Peyer's patch (tissue), 4 donors: ENCODE measurements at places on chromosomes 6 and 20. TPM values are rescaled to one million over a fixed set of nuclear protein-coding genes. Genes with fewer than 3 reads are reported as not detected.

Gene ZNF334
- 5.0 TPM for total RNA-seq

DNA sequence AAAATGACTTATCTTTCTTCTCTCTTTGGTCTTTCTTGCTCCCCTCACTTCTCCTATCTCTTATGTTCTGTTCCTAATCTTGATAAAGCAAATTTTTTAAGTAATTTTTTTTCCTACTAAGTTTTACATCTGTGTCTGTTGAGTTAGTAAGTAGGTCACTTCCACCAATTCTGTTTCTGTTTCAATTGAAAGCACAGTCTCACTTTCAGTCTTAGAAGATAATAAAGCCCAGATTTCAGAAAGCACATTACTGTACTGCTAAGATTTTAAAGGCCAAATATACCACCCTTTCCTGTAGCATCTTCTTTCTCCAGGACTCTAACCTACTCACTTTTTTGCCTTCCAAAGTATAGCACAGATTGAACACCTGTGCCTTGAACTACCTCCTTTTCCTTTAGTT, 866.1 kb upstream of the ADGRB3 start:
- no peaks in the 10 kb centered on the region for H3K4me1 ChIP-seq
- H3K27ac ChIP-seq = no peak overlapping the region
- no peak overlapping the region for H3K4me3 ChIP-seq
- no peaks in the 10 kb centered on the region for H3K27me3 ChIP-seq

Gene BMP5
- 4.8 TPM for total RNA-seq

Gene LAMA4
- total RNA-seq = 10.0 TPM

Gene SLCO4A1
- total RNA-seq = 6.7 TPM

DNA sequence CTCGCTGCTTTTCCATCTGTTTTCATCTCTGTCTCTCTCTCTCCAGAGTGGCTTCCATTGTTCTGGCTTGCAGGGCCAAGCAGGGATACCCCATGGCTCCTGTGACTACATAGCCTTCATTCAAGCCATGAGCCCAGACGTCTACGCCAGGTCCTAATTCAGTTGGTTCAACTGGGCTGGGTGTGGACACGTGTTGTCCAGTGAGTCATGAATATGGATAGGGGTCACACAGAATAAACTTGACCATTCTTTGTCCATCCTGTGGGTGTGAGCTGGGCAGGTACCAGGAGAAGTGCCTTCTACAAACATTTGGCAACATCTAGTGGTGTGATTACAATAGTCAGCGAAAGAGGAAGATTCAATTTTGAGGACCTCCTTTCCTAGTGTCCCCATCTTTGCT, 96.9 kb upstream of the ARMC2 start:
- DNase-seq = no peak
- H3K4me3 ChIP-seq = no peak overlapping the region
- no peak overlapping the region for H3K27ac ChIP-seq
- H3K27me3 ChIP-seq = peaks cover 3% of the 10 kb centered on the region

- no peak within 1 kb of the TSS for H3K27ac ChIP-seq
- peak; percentile 62 for DNase-seq
- no peaks in the 10 kb centered on the region for H3K27me3 ChIP-seq
- no peaks in the 10 kb centered on the region for H3K4me1 ChIP-seq
- peak within 1 kb of the TSS; percentile 88 for H3K4me3 ChIP-seq
These were observed at the start of gene SLC23A2 for GRCh38 chr20:5001174-5002076. Gene SLC23A2 (minus strand): TSS chr20:5001510. CDS start chr20:4932562, 68,948 bp downstream.

DNA sequence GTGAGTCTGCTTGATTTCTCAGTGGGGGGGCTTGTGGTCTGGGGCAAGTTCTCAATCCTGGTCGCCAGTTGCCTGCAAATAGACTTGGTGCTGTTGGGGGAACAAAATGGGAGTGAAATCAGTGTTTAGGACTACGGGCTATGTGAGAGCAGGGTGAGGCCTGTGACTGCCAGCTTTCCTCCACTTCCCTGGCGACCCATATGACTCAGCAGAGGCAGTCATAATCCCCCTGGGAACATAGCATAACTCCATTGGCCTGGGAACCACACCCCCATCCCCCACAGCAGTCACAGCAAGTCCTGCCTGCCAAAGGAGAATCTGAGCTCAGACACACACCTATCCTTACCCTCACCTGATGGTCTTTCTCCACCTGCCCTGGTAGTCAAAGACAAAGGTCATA, 387.9 kb downstream of the LMBRD1 start:
- H3K36me3 ChIP-seq = no peaks in the 10 kb centered on the region
- H3K27me3 ChIP-seq = no peaks in the 10 kb centered on the region
- H3K4me3 ChIP-seq = no peak overlapping the region
- H3K4me1 ChIP-seq = no peaks in the 10 kb centered on the region
- H3K27ac ChIP-seq = no peak overlapping the region
- DNase-seq = no peak

Gene KHDC1L
- total RNA-seq = not detected

DNA sequence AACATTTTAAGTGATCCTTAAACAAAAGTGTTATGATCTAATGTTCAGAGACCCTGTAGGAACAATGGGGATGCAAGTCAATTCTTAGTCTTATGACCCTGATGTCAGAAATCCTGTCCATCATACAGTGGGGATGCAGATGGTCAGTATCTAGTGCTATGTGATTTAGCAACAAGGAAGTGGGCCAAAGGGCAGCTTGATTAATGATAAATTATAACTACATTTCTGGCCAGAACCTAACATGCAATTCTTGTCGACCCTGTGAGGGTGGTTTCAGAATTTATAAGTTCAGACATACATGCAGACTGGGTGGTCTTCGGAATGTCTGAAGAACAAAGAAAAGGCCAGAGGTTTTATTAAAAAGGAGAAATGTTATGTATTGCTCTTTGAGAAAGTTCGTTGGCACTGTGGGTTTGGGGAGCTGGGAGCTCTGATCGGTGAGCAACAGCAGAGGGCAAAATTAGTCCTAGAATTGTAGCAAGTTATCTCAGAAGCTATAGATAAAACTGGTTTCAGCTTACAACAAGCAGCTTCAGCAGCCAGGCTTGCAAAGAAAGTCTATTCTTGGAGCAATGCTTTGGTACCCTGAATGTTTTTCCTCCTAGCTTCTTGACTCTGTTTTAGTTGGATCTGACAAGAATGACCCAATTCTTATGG, 50.8 kb downstream of the RPF2 start:
- no peaks in the 10 kb centered on the region for H3K36me3 ChIP-seq
- no peak for DNase-seq
- H3K4me3 ChIP-seq = no peak overlapping the region
- no peak overlapping the region for H3K27ac ChIP-seq
- no peaks in the 10 kb centered on the region for H3K27me3 ChIP-seq
- no peaks in the 10 kb centered on the region for H3K4me1 ChIP-seq

- no peak overlapping the region for H3K4me3 ChIP-seq
- no peaks in the 10 kb centered on the region for H3K36me3 ChIP-seq
- H3K27ac ChIP-seq = peak overlapping the region; percentile 54
- H3K4me1 ChIP-seq = peaks cover 51% of the 10 kb centered on the region
- H3K27me3 ChIP-seq = no peaks in the 10 kb centered on the region
These were observed 3.9 kb upstream of the SYS1 start for GRCh38 chr20:45359069-45359405.

DNA sequence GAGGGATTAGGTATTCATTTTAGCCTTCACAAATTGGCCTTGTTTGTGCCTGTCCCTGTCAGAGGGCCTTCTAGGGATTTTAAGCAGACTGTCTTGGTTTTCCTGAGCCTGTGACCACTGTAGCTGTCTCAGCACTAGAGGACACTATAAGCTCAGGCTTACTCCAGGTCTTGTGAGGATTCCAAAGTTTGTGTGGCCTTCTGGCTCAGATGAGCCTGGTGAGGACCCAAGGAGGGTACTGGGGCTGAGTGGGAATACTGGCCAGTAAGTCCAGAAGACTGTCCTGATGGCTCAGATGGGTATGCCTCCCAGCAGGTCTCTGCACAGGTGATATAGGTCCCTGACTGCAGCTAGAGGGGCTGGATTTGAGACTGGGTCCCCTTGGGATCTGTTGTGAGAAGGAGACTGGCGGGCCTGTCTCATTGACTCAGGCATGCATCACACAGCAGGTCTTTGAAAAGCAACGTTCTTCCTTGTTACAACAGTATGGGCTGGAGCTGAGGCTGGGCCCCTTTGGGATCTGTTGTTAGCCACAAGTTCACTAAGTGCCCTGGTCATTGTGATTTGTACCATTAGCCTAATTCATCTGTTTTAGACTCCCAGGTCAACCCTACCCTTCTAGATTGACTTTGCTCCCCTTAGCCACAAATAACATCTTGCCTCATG, 26.3 kb upstream of the TFB1M start:
- no peak overlapping the region for H3K4me3 ChIP-seq
- no peaks in the 10 kb centered on the region for H3K36me3 ChIP-seq
- H3K27ac ChIP-seq = no peak overlapping the region
- no peak for DNase-seq
- H3K4me1 ChIP-seq = no peaks in the 10 kb centered on the region

- no peak overlapping the region for H3K27ac ChIP-seq
- no peaks in the 10 kb centered on the region for H3K27me3 ChIP-seq
- H3K4me3 ChIP-seq = no peak overlapping the region
- DNase-seq = no peak
- no peaks in the 10 kb centered on the region for H3K36me3 ChIP-seq
These were observed 25.1 kb downstream of the FKBP5 start for GRCh38 chr6:35663447-35664235.

DNA sequence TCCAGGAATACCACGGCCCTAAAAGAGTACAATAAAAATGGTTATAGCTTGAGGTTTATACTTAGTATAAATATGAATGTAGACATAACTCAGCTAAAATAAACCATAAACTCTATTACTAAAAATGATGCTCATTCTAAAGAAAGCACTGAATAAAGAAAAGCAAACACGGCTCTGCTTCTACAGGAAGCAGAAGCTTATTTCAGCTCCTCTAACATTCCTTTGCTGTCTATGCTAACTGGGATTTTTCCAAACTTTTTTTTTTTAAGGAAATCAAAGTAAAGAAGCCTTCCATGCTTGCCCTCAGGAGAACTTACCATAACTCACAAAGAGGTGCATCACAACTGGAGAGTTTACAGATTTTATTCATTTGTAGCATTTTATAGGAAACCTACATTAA, 30.8 kb downstream of the COL9A1 start:
- H3K27me3 ChIP-seq = no peaks in the 10 kb centered on the region
- no peak for DNase-seq
- H3K4me3 ChIP-seq = no peak overlapping the region

GRCh38 chr20:35368666-35369423, 42.9 kb downstream of the UQCC1 start:
- peaks cover 1% of the 10 kb centered on the region for H3K36me3 ChIP-seq
- no peaks in the 10 kb centered on the region for H3K4me1 ChIP-seq
- no peak for DNase-seq
- H3K27ac ChIP-seq = no peak overlapping the region
- H3K27me3 ChIP-seq = no peaks in the 10 kb centered on the region

DNA sequence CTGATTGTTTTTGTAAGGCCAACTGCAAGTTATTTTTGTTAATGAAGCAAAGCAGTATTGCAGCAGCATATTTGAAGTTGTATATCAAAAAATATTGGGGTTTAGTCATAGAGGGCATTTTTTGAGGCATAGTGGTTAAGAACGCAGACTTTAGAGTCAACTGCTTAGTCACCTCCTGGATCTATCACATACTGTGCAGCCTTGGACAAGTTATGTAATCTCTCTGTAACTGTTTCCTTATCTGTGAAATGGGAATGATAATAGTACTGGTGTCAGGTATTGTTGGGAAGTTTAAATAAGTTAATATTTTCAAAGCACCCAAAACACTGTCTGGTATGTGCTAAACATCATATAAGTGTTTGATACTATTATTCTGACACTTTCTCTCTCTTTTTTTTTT, 27.2 kb upstream of the EFHC1 start:
- no peak overlapping the region for H3K4me3 ChIP-seq
- peaks cover 45% of the 10 kb centered on the region for H3K4me1 ChIP-seq
- H3K27ac ChIP-seq = no peak overlapping the region
- H3K27me3 ChIP-seq = no peaks in the 10 kb centered on the region

- no peak overlapping the region for H3K4me3 ChIP-seq
- no peak overlapping the region for H3K27ac ChIP-seq
- H3K36me3 ChIP-seq = no peaks in the 10 kb centered on the region
- no peaks in the 10 kb centered on the region for H3K27me3 ChIP-seq
- no peaks in the 10 kb centered on the region for H3K4me1 ChIP-seq
These were observed 22.2 kb downstream of the ZNF831 start for GRCh38 chr20:59185809-59186208.

- no peaks in the 10 kb centered on the region for H3K36me3 ChIP-seq
- DNase-seq = no peak
- H3K4me3 ChIP-seq = no peak overlapping the region
- no peak overlapping the region for H3K27ac ChIP-seq
These were observed 21.6 kb downstream of the MGME1 start for GRCh38 chr20:17990278-17990972.

- peak; percentile 10 for DNase-seq
- H3K27me3 ChIP-seq = no peaks in the 10 kb centered on the region
- H3K27ac ChIP-seq = no peak overlapping the region
- no peaks in the 10 kb centered on the region for H3K4me1 ChIP-seq
- no peak overlapping the region for H3K4me3 ChIP-seq
- no peaks in the 10 kb centered on the region for H3K36me3 ChIP-seq
These were observed 254.0 kb downstream of the CDC5L start for GRCh38 chr6:44641344-44642031.

- H3K36me3 ChIP-seq = no peaks in the 10 kb centered on the region
- DNase-seq = no peak
- H3K4me3 ChIP-seq = no peak overlapping the region
- H3K27ac ChIP-seq = no peak overlapping the region
- peaks cover 13% of the 10 kb centered on the region for H3K4me1 ChIP-seq
- H3K27me3 ChIP-seq = peaks cover 12% of the 10 kb centered on the region
These were observed 3.4 kb upstream of the ABHD16B start for GRCh38 chr20:63857764-63858392.

- no peak overlapping the region for H3K4me3 ChIP-seq
- DNase-seq = no peak
- no peaks in the 10 kb centered on the region for H3K27me3 ChIP-seq
- H3K27ac ChIP-seq = no peak overlapping the region
- H3K4me1 ChIP-seq = no peaks in the 10 kb centered on the region
- H3K36me3 ChIP-seq = no peaks in the 10 kb centered on the region
These were observed 118.3 kb upstream of the DUSP22 start for GRCh38 chr6:174036-174435.

GRCh38 chr6:160040055-160040454, 71.2 kb downstream of the IGF2R start:
- H3K27me3 ChIP-seq = no peaks in the 10 kb centered on the region
- DNase-seq = no peak
- H3K27ac ChIP-seq = no peak overlapping the region

GRCh38 chr6:163356324-163356723, 58.2 kb upstream of the QKI start:
- peak overlapping the region; percentile 25 for H3K27ac ChIP-seq
- no peak for DNase-seq
- H3K36me3 ChIP-seq = no peaks in the 10 kb centered on the region
- H3K4me3 ChIP-seq = no peak overlapping the region
- H3K4me1 ChIP-seq = no peaks in the 10 kb centered on the region

DNA sequence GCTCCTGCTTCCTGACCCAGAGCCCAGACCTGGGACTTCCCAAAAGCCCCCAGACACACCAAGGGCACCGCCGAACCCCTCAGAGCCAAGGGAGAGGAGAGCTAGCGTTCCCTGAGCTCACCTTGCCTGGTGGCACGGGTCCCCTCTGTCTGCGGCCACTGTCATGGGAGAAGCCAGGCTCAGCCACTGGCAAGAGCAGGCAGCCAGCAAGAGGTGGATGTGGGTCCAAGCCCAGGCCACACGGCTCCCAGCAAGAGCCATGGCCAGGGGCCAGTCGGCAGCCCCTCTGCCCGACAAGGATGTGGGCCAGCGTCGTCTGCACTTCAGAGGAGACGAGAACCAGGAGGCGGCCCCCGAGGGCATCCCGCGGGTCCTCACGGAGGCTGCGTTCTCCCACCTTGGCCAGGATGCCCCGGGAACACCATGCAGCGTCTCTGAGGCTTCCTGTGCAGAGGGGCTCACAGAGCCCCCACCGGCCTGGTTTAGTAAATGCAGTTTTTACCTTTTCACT, 2.2 kb upstream of the PPDPF start:
- H3K36me3 ChIP-seq = peaks cover 13% of the 10 kb centered on the region
- no peak for DNase-seq
- H3K4me1 ChIP-seq = peaks cover 27% of the 10 kb centered on the region
- H3K27me3 ChIP-seq = no peaks in the 10 kb centered on the region
- H3K27ac ChIP-seq = no peak overlapping the region

Gene ENPP4
- 4.1 TPM for total RNA-seq

Gene GNMT
- not detected for total RNA-seq
